ENCODE measurements at places on chromosomes 13 and 19. TPM values are rescaled to one million over a fixed set of nuclear protein-coding genes. Genes with fewer than 3 reads are reported as not detected.

ATP4B gene
- not detected for total RNA-seq

IL11 gene
- total RNA-seq, result not detected

TEKTIP1 gene
- total RNA-seq, result not detected

ZNF837 gene
- total RNA-seq, result 1.6 TPM

KCNC3 gene
- total RNA-seq, result 2.4 TPM

ZIM2 gene
- not detected for total RNA-seq

MAMSTR gene
- total RNA-seq, result not detected

PSG1 gene
- total RNA-seq, result not detected

IER2 gene
- 37.4 TPM for total RNA-seq

ETFB gene
- 56.6 TPM for total RNA-seq

OVOL3 gene
- not detected for total RNA-seq

RNF225 gene
- not detected for total RNA-seq

ZNF709 gene
- total RNA-seq, result 8.1 TPM

PSG6 gene
- not detected for total RNA-seq

R3HDM4 gene
- total RNA-seq, result 5.3 TPM

PTGIR gene
- total RNA-seq, result 6.1 TPM

PLVAP gene
- total RNA-seq, result 4.7 TPM

IGSF23 gene
- total RNA-seq, result not detected
